GF-D8 (cell line): ENCODE measurements at places on chromosomes 5 and 9.

GRCh38 chr9:18548456-18548855 lies 74.5 kb downstream of the ADAMTSL1 start:
- no peak for DNase-seq

- DNase-seq, result no peak
These were observed 8.8 kb upstream of the IGFBPL1 start for GRCh38 chr9:38432922-38433510.

GRCh38 chr5:75461679-75462078 lies 49.8 kb downstream of the CERT1 start:
- DNase-seq, result peak; percentile 0

- no peak for DNase-seq
These were observed 77.9 kb upstream of the KLF9 start for GRCh38 chr9:70492319-70492777.

- DNase-seq, result no peak
These were observed 46.8 kb downstream of the ACO1 start for GRCh38 chr9:32431196-32431595.

DNA sequence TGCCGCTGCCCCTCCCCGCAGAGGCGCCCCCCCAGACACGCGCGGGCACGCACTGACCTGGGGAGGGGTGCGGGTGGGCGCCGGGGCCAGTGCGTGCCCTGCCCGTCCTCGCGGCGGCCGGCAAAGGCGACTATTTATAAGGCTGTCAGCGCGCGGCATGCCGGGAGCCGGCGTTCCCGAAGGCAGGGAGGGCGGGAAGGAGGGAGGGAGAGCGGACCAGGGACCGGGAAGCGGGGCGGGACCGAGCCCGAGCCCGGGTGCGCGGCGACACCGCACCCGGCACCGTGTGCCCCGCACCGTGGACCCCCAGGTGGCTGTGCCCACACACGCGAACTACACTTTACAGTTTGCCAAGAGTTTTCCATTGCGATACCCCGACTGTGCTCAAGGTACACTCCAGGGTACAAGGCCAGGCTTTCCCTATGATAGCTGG lies at the start of gene AK1:
Gene AK1 (minus strand): TSS at position 110 of the 433 bp plus-strand sequence. CDS start 3,058 bp downstream, outside the sequence.
- DNase-seq, result no peak
